ENCODE measurements at places on chromosomes 4 and X. TPM values are rescaled to one million over a fixed set of nuclear protein-coding genes. Genes with fewer than 3 reads are reported as not detected.

GRCh38 chr4:114386637-114387233 lies 211.9 kb upstream of the UGT8 start:
- DNase-seq: no peak

DNA sequence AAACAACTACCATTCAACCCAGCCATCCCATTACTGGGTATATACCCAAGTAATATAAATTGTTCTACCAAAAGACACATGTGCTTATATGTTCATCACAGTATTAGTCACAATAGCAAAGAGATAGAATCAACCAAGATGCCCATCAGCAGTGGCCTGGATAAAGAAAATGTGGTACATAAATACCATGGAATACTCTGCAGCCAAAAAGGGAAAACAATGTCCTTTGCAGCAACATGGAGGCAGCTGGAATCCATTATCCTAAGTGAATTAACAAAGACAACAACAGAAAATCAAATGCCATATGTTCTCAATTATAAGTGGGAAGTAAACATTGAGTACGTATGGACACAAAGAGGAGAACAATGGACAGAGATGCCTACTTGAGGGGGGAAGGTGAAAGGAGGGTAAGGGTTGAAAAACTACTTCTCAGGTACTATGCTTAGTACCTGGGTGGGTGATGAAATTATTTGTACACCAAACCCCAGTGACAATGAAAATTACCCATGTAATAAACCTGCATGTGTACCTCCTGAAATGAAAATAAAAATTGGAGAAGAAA lies 632.1 kb upstream of the AADAT start:
- DNase-seq: no peak

The PAPSS1 gene
- 37.6 TPM for total RNA-seq

The SYTL5 gene
- total RNA-seq: not detected

The EDA2R gene
- 0.93 TPM for total RNA-seq

Data from activated CD4-positive, alpha-beta T cell treated with anti-CD3 and anti-CD28 coated beads for 36 hours (primary cell).